ENCODE measurements at places on chromosomes 7 and 10.

DNA sequence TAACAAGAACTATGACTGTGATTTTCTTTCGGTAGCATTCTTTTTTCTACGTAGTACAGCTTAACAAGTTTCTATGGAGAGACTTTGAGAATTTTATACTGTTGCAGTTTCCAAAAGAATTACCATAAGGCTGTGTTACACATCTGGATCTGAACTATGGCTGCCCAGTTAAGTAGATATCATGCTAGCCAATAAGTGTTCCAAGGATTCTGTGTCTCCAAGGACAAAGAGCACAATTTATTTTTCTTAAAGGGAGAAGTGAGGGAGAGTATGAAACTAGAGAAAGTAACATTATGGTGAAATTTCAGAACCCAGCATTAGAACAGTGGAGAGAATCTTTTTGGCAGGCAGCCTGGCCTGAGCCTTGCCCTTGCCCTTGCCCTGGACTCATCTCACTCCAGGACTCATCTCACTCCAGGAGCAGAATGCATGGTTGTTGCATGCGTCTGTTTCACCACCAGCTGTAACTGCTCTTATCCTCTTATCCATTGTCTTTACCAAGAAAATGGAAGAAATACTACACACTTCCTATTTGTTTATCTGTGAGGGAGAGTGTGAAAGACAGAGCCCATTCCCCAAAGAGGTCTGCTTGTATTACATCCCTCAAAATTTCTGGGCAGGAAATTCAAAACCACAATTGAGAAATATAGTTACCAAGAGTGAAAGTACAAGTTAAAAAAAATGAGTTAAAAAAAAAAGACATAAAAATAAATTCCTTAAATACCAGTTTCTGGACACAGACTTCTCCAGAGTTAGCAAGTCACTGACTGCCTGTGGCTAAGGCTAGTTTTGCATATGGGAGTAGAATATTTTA, 1067.5 kb downstream of the NRG3 start:
- peak; percentile 8 for DNase-seq

- DNase-seq, result no peak
Observed at GRCh38 chr7:3206101-3206500, 95.0 kb upstream of the SDK1 start.

GRCh38 chr10:82148764-82149163, 273.8 kb downstream of the NRG3 start:
- no peak for DNase-seq

GRCh38 chr10:6537770-6538169, 42.3 kb downstream of the PRKCQ start:
- DNase-seq, result no peak

DNA sequence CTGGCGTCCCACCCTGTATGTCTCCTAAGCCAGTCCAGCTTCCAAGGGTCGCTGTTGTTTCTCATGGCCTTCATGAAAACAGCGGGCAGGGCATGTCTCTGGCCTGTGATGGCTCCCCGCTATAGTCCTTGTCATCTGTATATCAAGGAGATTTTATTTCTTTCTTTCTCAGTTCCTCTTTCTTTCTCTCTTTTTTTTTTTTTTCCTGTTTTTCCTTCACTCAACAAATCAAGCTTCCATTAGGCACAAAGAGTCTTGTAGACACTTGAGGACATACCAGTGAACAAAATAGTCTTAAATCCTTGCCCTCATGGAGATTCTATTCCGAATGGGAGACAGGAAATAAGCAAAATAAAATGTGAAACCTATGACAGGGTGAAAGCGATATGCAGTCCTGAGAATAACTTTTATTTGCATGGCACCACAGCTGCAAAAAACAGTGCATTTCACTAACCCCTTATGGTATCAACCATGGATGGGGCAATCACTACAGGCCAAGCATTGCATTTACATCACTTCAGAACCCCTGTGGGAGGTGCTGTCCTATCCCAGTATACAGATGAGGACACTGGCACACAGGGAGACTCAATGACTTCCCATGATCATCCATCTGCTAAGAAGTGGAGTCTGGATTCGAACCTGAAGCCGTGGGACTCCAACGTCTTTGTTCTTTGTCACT, 50.7 kb downstream of the SYPL1 start:
- DNase-seq, result no peak

DNA sequence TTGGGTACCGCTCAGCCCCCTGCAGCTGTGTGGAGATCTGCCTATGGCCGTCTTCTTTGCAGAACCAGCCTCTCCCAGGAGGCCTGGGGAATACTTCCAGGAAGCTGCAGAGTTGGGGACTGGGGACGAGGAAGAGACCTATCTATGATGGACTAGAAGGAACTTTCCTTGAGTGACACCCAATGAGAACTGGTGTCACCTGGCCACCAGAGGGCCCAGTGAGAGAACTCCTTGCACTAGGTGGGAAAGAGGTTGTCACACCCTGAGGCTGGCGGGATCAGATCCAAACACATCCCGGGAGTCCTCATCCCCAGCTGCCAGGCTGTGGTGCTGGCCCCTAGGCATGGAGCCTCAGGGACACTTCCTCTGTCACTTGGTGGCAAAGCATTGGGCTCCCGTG, 4.9 kb upstream of the GRID2IP start:
- no peak for DNase-seq

- DNase-seq, result no peak
Observed at GRCh38 chr10:17153321-17153720, 23.7 kb upstream of the CUBN start.

DNA sequence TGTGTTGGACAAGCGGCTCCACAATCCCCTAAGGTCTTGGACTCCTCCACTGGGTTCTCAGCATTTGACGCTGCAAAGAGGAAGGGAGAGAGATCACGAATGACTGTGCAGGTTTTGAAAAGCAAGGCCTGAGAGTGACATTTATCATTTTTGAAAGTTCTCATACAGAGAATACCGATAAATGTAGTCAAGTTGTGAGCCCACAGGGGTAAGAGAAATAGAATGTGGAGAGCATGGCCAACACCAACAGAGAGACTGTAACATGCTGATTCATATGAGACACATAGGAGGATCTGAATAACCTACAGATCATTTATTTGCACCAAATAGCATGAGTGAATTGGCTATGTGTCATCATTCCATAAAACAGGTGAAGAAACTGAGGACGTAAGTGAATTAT, 230.5 kb upstream of the MBL2 start:
- DNase-seq, result no peak

DNA sequence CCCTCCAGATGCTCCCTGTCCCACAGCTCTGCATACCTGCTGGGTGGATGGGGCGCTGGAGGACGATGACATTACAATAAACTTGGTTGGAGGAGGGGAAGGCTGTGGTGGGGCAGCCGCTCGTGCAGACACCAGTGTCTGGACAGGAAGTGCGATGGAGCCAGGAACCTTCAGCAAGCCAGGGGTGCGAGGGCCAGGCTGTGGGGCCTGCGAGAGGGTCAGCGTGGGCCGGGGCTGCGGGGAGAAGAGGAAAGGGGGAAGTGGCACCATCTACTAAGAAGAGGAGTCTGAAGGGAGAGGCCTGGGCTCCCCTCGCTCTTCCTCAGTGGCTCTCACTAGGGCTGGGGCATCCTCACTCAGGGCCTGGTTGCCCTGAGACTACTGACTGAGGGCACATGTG, 6.4 kb downstream of the AP4M1 start:
- no peak for DNase-seq

- DNase-seq, result no peak
Observed at GRCh38 chr10:3472287-3473051, 299.9 kb upstream of the PITRM1 start.

- DNase-seq, result no peak
Observed at GRCh38 chr10:113044016-113044755, 94.1 kb downstream of the TCF7L2 start.

GRCh38 chr7:121344093-121344492, 15.3 kb downstream of the WNT16 start:
- DNase-seq, result no peak

DNA sequence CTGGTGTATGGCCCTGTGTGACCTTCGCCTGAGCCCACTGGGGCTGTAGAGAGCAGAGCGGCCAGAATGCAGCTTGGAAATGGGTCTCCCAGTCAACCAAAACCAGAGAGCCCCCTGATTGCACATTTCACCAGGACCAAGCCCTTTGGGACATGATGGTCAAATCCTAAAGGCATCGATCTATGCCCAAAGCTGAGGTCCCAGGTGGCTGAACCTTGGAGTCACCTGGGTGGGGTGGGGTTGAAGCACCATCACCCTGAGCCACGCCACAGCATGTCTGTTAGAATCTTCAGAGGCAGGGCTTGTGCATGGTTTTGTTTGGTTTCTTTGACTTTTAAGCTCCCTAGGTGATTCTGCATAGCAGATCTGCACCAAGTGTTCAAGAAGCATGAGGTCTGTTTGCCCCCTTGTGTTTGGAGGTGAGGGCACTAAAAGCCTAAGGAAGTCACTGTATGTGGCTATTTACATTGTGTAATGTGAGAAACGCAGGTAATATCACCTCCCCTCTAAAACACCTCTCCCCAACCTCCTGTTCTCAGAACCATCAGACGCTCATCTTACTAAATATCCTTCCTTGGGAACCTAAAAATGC, 9.6 kb downstream of the PKD1L1 start:
- no peak for DNase-seq

Data from urinary bladder (tissue), 4 donors.